ENCODE measurements at places on chromosomes 12 and 14.
A peak's percentile ranks its signal among the peaks of the same experiment; 100 is the strongest.

- DNase-seq = no peak
Observed at GRCh38 chr14:70890826-70891659, 16.2 kb upstream of the PCNX1 start.

- DNase-seq = no peak
Observed at GRCh38 chr12:131911851-131912477, 17.1 kb upstream of the PUS1 start.

- no peak for DNase-seq
Observed at GRCh38 chr14:76986231-76986565, 42.3 kb downstream of the IRF2BPL start.

- no peak for DNase-seq
Observed at GRCh38 chr14:93082576-93083001, 33.1 kb downstream of the ITPK1 start.

DNA sequence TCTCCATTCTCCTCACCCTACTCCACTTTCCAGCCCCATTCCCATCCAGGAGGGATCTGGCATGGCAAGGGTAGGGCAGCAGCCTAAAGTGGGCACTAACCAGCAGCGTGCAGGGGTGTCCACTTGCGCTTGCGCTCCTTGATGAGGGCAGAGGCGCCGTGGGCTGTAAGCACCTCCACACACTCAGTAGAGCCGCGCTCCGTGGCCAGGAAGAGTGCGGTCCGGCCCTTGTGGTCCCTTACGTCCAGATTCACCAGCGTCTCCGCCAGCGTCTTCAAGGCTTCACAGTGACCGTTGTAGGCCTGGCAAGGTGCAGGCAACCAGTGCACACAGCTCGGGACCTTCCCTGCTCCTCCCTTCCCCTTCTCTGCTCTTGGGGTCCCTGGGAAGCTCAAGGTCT is 10.3 kb downstream of the ANKRD52 start:
- DNase-seq = no peak

- no peak for DNase-seq
Observed at GRCh38 chr12:119712721-119713120, 44.8 kb downstream of the PRKAB1 start.

DNA sequence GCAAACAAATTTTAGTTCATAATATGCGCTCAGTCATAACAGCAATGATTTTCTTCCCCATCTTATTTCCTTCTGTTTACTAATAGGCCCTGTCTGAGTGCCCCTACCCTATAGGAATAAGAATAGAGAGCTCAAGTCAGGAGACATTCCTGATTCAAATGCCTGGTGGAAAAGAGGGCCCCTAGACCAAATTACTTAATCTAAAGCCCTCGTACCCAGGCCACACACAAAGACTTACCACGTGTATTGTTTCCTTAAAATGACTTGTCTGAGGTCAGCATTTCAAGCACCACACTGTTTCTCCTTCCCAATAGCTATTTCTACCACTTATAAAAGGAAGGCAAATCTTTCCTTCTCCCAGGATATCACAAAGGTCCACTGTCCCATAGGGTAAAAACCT is 314.9 kb upstream of the TMTC1 start:
- peak; percentile 30 for DNase-seq

DNA sequence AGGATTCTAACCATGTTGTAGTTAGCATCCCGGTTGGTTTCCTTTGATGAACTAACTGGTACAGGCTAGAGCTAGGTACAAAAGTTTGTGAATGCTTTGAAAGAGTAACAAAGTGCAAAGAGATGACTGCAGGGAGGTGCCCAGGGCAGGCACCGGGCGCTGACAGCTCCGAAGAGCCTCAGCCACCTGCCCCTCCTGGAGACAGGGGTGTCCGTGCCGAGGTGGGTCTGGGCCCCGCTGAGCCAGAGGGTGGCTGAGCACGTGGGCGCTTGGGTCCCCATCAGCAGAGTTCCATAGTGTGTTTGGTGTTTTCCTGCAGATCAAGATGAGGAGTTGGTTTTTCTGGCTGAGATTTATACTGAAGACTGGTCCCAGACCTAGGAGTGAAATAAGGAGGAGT is 19.9 kb downstream of the PRKAB1 start:
- DNase-seq = no peak

DNA sequence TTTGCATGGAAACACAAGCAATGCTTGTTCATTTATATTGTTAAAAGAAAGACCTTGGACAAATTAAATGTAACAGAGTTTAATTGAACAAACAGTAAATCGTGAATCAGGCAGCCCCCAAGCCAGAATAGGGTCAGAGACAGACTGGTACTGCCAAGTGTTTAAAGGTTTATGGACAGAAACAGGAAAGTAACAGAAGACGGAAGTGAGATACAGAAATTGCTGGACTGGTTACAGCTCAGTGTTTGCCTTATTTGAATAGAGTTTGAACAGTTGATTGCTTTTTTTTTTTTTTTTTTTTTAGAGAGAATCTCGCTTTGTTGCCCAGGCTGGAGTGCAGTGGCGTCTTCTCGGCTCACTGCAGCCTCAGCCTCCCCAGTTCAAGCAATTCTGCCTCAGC is 50.3 kb downstream of the DAO start:
- no peak for DNase-seq

DNA sequence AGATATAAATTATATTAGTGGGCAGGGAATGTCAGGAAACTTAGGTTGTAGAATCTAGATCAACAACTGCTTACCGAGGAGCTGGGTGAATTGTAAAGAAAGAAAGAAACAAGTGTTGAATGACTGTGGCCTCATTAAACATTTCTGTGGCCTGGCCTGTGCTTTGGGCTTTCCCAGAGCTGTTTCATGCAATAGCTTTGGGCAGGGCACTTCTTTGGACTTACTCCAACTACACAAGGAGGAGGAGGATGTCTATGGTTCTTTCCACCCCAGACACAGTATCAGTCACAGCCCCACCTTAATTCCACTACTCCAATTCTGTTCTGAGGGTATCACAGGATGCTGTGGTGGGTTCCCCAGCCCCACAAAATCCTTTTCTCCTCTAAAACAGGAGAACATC is 38.0 kb downstream of the DPF3 start:
- DNase-seq = no peak

- no peak for DNase-seq
Observed at GRCh38 chr12:85279449-85280164, 413 bp upstream of the ALX1 start.

- DNase-seq = no peak
Observed at GRCh38 chr12:75389061-75389460, 1.8 kb upstream of the GLIPR1L2 start.

DNA sequence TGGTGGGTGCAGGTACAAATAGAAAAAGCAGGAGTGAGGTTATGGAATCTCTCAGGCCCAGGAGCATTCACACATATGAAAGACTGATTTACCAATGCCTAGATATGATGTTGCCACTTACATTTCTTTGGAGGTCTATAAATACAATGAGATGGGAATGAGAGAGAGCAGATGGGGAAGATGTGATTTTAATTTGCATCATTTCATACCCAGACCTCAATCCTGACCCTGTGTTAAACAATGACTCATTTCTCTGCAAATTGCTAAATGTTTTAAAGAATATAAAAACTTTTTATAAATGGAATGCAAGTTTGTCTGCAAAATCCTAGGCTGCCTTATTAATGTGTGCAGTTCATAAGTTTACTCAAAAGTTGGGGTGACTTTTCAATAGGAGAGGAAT is 38.6 kb upstream of the GNG2 start:
- no peak for DNase-seq

DNA sequence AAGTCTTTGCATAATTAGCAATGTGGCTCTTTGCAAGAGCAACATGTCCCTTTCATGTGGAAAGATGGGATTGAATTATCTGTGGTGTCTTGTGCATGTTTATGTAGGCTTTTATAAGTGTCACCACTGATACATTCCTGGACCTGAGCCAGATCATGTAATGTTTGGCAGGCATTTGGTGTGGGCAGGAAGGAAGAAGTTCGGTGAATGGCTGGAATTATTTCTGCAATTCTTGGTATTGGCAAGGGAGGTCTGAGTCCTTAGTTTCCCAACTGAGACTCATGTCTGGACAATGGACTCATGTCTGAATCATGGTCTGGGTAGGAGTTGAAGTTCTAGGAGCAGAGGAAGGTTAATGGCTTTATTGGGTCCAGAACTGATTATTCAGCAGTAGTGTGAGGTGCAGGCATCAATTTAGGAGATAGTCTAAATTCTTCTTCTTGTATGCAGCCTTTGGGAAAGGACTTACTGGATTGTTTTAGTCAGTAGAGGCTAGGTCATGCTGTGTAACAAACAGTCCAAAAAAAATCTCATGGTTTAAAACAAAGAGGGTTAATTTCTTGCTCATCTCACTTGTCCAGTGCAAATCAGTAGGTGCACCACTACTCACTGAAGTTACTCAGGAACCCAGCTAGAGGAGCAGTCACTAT is 186.5 kb upstream of the LHX5 start:
- DNase-seq = no peak

- no peak for DNase-seq
Observed at GRCh38 chr12:42933461-42934081, 344.0 kb upstream of the PRICKLE1 start.

DNA sequence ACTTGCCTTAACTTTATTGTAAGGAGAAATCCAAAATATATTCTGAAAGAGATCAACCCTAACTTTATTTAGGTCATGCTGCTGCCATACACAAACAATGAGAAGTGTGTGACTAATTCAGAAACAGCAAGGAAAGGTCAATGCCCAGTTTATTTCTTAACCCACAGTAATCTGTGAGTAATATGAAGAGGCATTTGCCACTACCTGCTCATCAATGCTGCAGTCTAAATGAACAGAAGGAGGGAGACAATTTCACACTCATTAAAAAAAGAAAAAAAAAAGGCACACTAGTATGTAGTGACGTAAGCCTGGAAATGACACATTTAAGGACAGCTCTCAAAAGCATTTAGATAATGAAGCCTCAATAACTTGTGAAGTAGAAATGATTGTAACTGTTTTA is 90.5 kb upstream of the FOXN3 start:
- DNase-seq = no peak

- no peak for DNase-seq
Observed at GRCh38 chr12:122326586-122326985, 60.3 kb upstream of the VPS33A start.

DNA sequence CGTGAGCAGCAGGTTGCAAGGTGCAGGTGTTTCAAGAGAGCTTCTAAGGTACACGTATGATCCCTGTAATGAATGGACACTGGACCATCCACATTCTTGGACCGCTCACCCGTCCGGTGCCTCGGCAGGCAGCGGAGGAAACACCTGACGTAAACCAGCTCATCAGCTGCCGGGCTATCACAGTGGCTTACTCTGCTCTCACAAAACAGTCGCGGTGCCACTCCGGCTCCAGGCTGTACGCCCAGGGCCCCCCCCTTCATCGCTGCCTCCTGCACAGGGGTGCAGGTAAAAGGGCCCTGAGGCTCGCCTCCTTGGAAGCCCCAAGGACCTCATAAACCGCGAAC is 436 bp downstream of the VPS33A start:
- no peak for DNase-seq

GRCh38 chr12:24821691-24822090 is 127.2 kb downstream of the BCAT1 start:
- DNase-seq = no peak

GRCh38 chr14:37889087-37889486 is 293.7 kb downstream of the TTC6 start:
- no peak for DNase-seq

DNA sequence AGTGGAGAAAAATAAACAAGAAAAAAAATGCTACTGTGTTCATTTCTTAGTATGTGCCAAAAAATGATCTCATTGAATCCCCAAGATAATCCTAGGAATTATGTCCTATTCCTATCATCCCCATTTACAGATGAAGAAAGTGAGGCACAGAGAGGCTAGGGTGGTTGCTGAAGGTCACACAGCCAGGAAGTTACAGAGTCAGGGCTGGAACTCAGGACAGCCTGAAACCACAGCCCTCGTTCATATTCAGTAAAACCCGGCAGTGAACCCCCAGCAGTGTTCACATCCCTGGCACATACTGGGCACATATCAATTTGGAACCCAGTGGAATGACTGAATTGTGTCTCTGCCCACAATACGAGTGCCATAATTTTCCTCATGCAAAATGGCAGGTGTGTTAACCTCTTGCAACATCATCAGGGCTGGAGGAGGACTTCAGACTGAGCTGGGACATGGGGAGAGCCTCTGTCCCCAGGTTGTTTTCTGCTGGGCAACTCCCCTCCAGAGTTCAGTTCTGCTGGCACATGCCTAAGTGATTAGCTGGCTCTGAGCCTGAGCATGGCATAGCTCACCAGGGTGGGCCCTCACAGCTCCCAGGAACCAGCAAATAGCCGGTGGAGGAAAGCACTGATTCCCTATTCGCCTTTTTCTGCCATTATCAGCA is 2.0 kb upstream of the PPP1CC start:
- DNase-seq = no peak

- DNase-seq = peak; percentile 64
Observed at GRCh38 chr12:24133384-24133783, 183.9 kb upstream of the SOX5 start.

DNA sequence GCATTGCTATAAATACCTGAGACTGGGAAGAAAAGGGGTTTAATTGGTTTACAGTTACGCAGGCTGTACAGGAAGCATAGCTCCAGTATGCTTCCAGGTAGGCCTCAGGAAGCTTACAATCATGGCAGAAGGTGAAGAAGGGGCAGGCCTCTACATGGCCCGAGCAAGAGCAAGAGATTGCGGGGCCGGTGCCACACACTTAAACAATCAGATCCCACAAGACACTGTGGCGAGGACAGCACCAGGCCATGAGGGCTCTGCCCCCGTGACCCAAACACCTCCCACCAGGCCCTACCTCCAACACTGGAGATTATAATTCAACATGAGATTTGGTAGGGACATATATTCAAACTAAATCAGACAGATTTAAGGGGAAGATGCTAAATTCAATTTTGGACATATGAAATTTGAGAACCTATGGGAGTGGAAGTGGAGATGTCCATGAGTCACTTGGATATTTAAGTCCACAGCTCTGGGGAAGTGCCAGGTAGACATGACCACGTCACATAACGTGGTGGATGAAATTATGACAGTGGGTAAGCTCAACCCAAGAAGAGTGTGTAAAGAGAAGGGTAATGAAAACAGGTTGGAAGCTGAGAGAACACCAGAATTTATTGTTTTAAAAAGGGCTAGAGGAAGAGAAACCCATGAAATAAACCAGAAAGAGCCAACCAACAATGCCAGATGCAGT is 1.5 kb upstream of the LTA4H start:
- no peak for DNase-seq

GRCh38 chr12:53099071-53099882 is 1.8 kb downstream of the IGFBP6 start:
- DNase-seq = no peak

DNA sequence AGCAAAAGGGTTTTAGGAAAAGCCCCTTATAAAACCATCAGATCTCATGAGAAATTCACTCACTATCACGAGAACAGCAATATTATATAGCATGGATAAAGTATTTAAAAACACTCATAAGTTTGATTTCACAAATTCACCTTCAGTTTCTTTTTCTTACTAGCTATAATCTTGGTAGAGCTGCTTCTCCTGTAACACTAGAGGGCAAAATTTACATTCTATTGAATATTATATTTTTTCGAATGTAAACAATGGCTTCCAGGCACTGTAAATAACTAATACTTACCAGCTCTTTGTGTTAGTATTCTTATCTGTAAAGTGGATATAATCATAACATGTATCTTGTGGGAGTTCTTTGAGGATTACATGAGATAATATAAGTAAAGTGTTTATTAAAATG is 259.6 kb downstream of the CCER1 start:
- no peak for DNase-seq
